ENCODE measurements at places on chromosomes 4 and X. TPM values are rescaled to one million over a fixed set of nuclear protein-coding genes. Genes with fewer than 3 reads are reported as not detected.

The AMELX gene
- not detected for total RNA-seq

The ENPP6 gene
- not detected for total RNA-seq

The MAGEB1 gene
- not detected for total RNA-seq

The HSFX1 gene
- total RNA-seq: 0.43 TPM

The FAM47C gene
- total RNA-seq: not detected

The CENPVL1 gene
- total RNA-seq: not detected

The CYP4V2 gene
- 2.3 TPM for total RNA-seq

The MTNR1A gene
- total RNA-seq: 0.43 TPM

The F8 gene
- 3.7 TPM for total RNA-seq

The SYP gene
- total RNA-seq: 3.2 TPM

The LANCL3 gene
- not detected for total RNA-seq

The GLRA3 gene
- total RNA-seq: not detected

The PCDH18 gene
- total RNA-seq: not detected

The KCNIP4 gene
- total RNA-seq: not detected

The AFP gene
- total RNA-seq: 1.3 TPM
